ENCODE measurements at places on chromosomes 7 and 10.

- DNase-seq, result peak; percentile 11
Measured at GRCh38 chr7:116672596-116673456, 830 bp downstream of the MET start.

GRCh38 chr10:78768876-78769275 is 299.9 kb upstream of the ZMIZ1 start:
- DNase-seq, result no peak

DNA sequence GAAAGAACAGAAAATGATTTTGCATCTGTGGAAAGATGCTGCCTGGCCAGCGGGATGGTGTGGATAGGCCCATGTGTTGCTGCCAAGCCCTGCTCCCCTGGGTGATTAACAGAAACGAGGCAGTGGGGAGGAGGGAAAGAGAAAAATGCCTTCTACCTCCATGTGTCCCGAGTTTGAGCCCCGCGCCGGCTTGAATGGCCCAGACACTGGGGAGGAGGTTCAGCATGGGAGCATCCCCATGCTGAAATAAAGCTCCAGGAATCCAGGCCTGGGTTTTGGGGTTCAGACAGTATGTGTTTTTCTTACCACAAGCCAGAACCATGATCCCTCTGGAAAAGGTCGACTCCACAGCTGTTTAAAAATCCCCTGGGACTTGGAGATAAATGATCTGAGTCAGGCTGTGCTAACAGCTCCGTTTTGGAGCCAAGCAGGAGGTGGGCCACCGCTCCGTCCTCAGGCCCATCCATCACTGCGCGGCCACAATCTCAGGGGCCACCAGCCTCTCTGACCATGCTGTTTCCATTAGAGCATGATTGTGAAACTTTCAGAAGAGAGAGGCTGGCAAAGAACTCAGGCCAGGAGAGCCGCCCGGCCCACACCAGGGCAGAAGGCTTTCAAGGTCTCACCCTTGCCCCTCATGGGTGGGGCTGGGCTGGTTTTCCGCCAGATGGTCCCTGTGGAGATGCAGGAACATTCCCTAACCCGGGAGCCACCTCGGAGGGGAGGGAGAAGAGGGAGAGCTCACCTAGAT is 299.7 kb downstream of the ZEB1 start:
- DNase-seq, result no peak

DNA sequence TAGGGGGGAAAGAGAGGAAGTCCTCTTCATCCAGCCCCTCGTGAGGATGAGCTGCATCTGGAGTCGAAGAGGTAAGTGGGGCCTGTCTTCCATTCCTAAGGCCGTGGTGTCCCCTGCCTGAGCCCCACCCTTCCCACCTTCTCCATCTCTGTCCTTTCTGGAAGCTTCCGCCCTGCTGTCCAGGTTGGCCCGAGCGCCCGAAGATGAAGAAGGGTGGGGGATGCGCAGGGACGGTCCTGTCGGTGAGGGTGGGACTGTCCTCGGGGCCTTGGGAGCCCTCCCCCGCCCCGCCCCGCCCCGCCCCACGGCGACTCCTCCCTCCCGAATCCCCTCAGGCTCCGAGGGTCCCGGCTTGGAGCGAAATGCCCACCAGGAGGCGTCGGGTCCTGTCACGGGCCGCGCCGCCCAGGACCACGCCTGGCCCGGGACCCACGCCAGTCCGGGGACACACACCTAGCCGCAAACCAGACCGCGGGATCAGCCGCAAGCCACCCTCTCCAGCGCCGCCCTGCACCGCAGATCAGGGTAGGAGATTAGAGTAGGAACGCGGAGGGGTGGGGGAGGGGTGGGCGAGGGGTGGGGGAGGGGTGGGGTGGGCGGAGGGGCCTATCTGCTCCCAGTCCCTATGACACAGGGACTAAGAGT is 15.3 kb downstream of the GPRIN2 start:
- DNase-seq, result no peak

DNA sequence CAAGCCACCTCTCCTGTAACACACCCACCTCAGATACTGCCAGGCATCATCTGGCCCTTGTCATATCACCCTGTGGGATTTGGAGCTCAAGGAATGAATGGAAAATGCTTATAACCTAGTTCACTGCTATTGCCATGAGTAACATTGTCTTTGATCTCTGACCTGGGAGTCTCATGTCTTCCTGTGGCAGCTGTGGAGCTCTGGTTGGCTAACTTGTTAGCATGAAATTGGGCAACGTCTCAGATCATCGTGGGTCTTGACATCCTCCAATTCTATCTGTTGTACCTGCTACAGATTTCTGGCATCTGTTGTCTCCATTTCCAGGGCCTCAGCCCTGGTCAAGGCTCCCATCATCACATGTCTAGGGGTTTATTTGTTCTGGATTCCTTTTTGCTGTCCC is 2.2 kb upstream of the TMEM270 start:
- DNase-seq, result no peak

- no peak for DNase-seq
Measured at GRCh38 chr7:116566666-116567065, 41.8 kb downstream of the CAV1 start.

DNA sequence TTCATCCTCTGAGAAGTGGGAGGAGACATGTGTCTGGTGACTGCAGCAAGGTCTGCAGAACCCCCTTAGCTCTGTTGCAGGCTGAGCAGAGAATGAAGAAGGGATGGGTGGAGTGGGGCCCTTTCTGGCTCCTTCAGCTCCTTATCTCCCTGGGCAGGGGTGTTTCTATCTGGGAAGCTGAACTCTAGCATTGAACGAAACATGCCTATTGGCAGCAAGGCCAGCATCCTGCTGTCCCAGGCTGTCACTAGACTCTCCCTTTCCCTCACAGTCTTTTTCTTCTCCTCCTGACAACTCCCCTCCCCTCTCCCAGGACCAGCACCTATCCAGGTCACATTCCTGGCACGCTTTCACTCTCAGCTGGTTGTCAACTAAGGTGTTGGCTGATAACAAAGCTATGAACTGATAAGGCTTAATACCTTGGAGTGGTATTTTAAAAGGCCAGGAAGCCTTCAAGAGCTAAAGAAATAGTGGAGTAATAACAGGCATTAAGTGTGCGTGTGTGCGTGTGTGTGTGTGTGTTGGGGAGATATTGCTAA is 128.8 kb upstream of the FZD8 start:
- no peak for DNase-seq

DNA sequence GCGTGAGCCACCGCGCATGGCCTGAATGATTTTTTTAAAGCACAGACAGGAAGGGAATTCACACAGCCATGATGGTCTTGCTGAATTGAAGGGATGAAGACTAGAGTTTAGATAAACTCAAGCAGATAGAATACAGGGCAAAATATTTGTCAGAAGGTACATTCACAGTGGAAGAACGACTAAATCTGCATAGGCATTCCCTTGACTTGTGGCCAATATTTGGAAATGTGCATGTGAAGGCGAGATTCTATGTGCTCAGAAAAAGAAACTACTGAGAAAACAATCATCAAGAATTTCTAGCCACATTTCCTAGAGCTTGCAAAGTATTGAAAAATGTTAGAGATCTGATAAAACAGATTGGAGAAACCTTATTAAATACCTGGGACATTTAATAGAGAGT is 1166.2 kb downstream of the DNAJB9 start:
- DNase-seq, result no peak

GRCh38 chr10:87804939-87805569 is 13.0 kb downstream of the ATAD1 start:
- no peak for DNase-seq

DNA sequence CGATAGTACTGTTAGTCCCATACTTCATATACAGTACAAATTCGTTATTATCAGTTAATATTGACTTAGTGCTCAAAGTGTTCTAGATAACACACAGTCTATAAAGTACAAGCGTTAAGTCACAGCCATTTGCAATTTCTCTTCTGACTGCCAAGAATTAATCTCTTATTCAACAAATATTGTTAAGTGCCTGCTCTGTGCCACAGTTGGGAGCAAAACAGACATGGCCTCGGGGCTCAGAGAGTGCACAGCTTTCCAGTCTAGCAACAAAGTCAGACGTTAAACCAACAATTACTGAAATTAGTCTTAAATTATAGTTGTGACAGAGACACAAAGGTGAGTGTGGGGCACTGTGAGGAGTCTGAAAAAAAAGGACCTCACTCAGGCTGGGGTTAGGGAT is 113.0 kb upstream of the DPP6 start:
- no peak for DNase-seq

- no peak for DNase-seq
Measured at GRCh38 chr7:5470167-5470532, 46.5 kb upstream of the TNRC18 start.

DNA sequence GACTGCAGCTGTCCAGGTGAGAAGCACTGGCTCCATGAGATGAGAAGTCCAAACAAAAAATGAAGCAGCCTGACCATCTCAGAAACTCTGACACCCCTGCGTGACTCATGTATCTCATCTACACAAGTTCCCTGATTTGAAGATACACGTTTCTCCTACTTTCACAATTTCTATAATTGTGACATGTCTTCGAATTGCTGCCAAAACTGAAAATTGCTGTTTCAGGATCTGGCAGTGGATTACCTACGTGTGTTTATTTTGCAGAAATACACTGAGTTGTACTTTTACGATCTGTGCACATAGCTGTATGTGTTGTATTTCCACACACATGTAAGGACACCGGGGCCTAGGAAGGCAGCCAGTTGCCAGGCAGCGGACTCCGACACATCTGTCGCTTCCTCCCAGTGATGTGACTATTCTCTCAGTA is 53.2 kb downstream of the LARP4B start:
- no peak for DNase-seq

- no peak for DNase-seq
Measured at GRCh38 chr10:18699849-18700840, 40.9 kb downstream of the ARL5B start.

DNA sequence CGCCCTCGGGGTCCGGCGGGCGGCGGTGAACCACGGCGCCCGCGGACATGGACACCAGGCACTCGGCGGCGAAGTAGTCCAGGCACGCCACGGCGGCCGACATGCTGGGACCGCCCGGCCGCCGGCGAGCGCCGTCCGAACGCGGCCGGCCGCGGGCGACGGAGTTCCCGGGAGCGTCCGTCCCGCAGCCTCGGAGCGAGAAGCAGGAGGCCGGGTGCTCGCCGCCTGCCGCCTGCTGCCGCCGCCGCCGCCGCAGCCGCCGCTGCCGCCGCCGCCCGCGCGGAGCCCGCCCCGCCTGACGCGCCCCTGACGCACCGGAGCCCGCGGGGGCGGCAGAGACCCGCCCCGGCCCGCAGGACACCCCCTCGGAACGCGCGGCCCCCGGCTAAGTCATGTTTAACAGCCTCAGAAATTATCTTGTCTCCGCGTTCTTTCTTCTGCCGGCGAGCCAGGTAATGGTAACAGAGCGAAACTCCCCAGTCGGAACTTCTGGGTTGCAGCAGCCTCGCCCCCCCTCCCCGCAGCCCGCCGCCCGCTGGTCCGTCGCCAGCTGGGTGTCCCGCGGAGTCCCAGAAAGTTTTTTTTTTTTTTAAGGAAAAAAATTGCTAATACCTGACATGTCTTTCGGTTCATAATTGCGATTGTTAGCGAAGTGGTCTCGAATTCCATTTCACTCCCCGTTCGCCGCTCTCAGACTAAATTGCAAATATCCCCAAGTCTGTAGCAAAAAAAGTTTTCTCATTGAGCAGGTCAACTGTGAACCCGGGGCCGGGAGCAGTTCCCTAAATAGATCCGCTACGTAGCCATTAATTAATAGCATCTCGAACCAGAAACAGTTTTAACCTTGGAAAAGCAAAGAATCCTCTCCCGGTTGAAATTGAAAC is at the start of gene KLF14:
Gene KLF14, minus strand, starts transcription at position 277 of the 884 bp plus-strand sequence. Its CDS starts 174 bp downstream, at position 103.
- DNase-seq, result no peak

DNA sequence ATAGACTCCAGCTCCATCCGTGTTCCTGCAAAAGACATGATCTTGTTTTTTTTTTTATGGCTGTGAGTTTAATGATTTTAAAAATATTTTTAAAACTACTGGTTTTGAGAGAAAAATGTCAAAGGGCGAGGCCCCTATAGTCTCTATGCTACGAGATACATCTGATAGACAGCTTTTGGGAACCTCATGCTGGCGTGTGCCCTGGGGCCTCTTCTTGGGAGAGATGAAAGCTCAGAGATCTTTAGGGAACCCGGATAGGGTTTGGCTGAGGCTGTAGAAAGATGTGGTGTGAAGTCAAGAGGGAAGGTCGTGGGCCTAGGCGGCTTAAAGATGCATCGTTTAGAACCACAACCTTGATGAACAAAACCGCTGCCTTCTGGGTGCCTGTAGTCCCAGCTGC is 70.2 kb downstream of the PDIA4 start:
- DNase-seq, result no peak

DNA sequence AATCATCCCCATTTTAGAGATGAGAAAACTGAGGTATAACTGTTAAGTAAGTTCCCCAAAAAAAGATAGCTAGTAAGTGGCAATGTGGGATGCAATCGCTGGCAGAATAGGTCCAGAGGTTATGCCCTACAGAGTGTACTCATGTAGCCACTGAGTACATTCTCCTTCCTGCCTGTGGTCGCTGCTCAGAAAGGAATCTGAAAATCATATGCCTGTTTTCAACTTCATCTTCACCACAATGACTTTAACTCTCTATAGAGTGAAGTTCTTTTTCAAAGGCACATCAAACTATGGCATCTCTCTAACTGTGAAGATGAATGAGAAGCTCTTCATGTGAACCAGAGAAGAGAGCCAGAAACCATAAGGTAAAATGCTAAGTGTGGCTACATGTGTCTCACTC is 162.2 kb upstream of the SLC25A13 start:
- DNase-seq, result no peak

DNA sequence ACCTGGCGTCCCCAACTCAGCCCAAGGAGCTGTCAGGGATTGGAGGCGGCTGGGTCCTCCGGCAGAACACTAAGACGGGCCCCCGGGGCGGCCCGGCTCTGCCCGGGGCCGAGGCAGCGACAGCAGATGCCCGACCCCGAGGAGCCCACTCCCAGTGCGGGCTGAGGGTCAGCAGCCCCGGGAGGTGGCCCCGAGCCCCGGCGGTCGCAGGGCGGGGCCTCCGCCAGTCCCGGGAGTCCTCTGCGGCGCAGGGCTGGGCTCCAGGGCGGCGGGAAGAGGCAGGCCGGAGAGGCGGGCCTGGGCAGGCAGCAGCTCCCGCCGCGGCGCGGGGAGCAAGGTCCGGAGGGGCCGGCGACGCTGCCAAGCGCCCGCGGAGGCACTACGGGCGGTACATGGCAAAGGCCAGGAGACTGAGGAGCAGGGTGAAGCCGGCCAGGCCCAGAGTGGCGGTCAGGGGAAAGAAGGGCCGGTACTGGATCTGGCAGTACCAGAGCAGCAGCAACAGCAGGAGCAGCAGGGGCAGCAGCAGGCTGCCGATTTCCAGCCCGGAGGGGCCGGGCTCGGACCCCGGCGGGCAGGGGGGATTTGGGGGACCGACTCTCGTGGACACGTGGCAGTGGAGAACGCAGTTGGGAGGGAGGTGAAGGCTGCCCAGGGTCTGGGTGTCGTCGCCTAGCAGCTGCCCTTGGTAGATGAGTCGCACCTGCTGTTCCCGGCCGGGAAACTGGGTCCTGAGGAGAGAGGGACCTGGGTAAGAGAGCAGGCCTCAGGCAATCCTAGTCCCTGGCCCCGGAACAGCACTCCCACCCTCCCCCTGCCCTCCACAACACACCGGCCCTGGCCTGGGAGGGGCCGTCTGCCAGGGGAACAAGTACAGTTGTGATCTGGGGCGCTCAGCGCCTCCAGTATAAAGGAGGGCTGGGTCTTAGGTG is 827 bp upstream of the FASTK start:
- DNase-seq, result no peak

- no peak for DNase-seq
Measured at GRCh38 chr7:126768836-126769235, 483.9 kb downstream of the GRM8 start.
